ENCODE measurements at places on chromosomes 4 and X. TPM values are rescaled to one million over a fixed set of nuclear protein-coding genes. Genes with fewer than 3 reads are reported as not detected.

P2RY8 gene
- polyA plus RNA-seq: 0.08 TPM

DCX gene
- polyA plus RNA-seq: 0.26 TPM

NHSL2 gene
- 1.7 TPM for polyA plus RNA-seq

SAGE1 gene
- polyA plus RNA-seq: not detected

CENPE gene
- polyA plus RNA-seq: 1.3 TPM

F8A2 gene
- polyA plus RNA-seq: not detected

KLF3 gene
- 8.9 TPM for polyA plus RNA-seq

ABLIM2 gene
- polyA plus RNA-seq: 0.53 TPM

ZNF718 gene
- polyA plus RNA-seq: 0.02 TPM

PDCL2 gene
- polyA plus RNA-seq: not detected

PCDH19 gene
- polyA plus RNA-seq: 0.02 TPM

CWH43 gene
- not detected for polyA plus RNA-seq

P2RY10 gene
- polyA plus RNA-seq: not detected

MGAT4D gene
- not detected for polyA plus RNA-seq

SEC24D gene
- polyA plus RNA-seq: 30.4 TPM

F9 gene
- not detected for polyA plus RNA-seq

PCGF3 gene
- 47.0 TPM for polyA plus RNA-seq

GPR50 gene
- polyA plus RNA-seq: not detected

SLC25A53 gene
- 5.9 TPM for polyA plus RNA-seq

ATP2B3 gene
- 0.18 TPM for polyA plus RNA-seq

TMEM128 gene
- polyA plus RNA-seq: 44.5 TPM

TEX13C gene
- 0.13 TPM for polyA plus RNA-seq

BLOC1S4 gene
- 21.9 TPM for polyA plus RNA-seq

GSX2 gene
- 0.02 TPM for polyA plus RNA-seq

PLRG1 gene
- polyA plus RNA-seq: 84.6 TPM

TLR1 gene
- not detected for polyA plus RNA-seq

TMPRSS11A gene
- polyA plus RNA-seq: not detected

RPA4 gene
- polyA plus RNA-seq: 0.28 TPM

L1CAM gene
- 1.9 TPM for polyA plus RNA-seq

FANCB gene
- polyA plus RNA-seq: 0.81 TPM

DOK7 gene
- 0.05 TPM for polyA plus RNA-seq

CYBB gene
- not detected for polyA plus RNA-seq

HTR2C gene
- 0.02 TPM for polyA plus RNA-seq

NOX1 gene
- not detected for polyA plus RNA-seq

ACOT9 gene
- 23.7 TPM for polyA plus RNA-seq

TRIM61 gene
- not detected for polyA plus RNA-seq

DCHS2 gene
- not detected for polyA plus RNA-seq

SSX1 gene
- polyA plus RNA-seq: not detected

NKX1-1 gene
- not detected for polyA plus RNA-seq

USO1 gene
- polyA plus RNA-seq: 38.8 TPM

TTC29 gene
- polyA plus RNA-seq: not detected

MAB21L2 gene
- 0.92 TPM for polyA plus RNA-seq

CSAG3 gene
- polyA plus RNA-seq: 72.2 TPM

ARMCX2 gene
- 38.1 TPM for polyA plus RNA-seq

SUPT20HL1 gene
- polyA plus RNA-seq: not detected

TSPAN7 gene
- polyA plus RNA-seq: 0.39 TPM

All from SK-N-SH (cell line).